Eye (tissue), 1 donor: ENCODE measurements at places on chromosomes 12 and 14.

GRCh38 chr12:63963868-63964267 is 119.4 kb downstream of the SRGAP1 start:
- no peak for DNase-seq

- peak; percentile 46 for DNase-seq
Observed at GRCh38 chr14:92880851-92881250, 42.1 kb upstream of the CHGA start.

DNA sequence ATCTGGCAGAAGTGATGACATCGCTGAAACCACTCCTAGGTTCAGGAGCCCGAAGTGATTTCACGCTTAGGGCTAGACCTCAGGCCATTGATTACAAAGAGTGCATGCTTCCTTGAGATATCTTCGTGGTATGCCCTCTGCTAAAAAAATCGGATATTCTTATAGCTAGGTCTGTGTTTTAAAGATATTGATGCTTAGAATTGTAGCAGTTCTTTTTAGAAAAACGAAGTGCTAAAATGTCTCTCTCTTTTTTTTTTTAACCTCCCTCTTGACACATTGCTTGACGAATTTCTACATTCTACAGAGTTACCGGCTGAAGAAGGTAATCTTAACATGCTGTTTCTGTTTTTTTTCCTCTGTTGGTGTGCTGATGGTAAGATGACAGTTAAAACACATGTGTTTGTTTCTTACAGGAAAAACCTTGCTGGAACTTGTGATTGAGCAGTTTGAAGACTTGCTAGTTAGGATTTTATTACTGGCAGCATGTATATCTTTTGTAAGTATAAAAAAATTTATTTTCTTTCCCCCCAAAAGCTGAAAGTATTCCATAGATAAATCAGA is 1.3 kb downstream of the ATP2A2 start:
- DNase-seq = no peak

DNA sequence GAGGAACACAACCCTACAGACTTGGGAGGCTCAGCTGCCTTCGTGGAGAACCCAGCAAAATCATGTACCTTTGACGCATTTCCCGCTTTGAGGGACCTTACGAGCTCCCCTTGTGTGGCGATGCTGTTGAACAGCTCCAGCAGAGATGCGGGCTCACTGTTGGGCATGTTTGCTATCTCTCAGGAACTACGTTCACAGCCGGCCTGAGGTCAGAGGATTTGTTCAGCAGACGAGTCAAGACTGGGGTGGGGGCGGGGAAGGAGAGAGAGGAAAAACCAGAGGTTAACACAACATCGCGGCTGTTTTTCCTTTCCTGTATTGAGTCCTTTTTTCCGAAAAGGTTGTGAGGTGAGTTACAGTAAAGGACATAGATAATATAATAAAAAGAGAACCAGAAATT is 45.9 kb downstream of the SLC25A47 start:
- DNase-seq = no peak
